ENCODE measurements at places on chromosomes 11 and 22. TPM values are rescaled to one million over a fixed set of nuclear protein-coding genes. Genes with fewer than 3 reads are reported as not detected.

ZDHHC8 gene
- total RNA-seq = 57.1 TPM

GRCh38 chr11:33043221-33043830 lies 4.0 kb downstream of the TCP11L1 start:
- no peak for DNase-seq

PTPRJ gene
- 80.5 TPM for total RNA-seq

DNA sequence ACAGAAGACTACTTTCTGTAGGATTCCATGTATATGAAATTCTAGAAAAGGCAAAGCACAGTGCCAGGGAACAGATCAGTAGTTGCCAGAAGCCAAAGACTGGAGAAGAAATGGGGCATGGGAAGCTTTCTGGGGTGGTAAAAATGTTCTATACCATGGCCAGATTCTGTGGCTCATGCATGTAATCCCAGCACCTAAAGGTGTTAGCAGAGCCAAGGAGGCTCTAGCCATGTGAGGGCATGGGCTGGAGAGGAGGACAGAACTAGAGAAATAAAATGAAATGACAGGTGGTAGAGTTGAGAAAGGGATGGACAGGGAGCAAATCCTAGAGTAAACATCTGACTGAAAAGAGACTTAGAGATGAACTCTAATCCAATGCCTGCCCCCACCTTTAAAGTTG lies 26.9 kb upstream of the HMGXB4 start:
- no peak for DNase-seq

DNA sequence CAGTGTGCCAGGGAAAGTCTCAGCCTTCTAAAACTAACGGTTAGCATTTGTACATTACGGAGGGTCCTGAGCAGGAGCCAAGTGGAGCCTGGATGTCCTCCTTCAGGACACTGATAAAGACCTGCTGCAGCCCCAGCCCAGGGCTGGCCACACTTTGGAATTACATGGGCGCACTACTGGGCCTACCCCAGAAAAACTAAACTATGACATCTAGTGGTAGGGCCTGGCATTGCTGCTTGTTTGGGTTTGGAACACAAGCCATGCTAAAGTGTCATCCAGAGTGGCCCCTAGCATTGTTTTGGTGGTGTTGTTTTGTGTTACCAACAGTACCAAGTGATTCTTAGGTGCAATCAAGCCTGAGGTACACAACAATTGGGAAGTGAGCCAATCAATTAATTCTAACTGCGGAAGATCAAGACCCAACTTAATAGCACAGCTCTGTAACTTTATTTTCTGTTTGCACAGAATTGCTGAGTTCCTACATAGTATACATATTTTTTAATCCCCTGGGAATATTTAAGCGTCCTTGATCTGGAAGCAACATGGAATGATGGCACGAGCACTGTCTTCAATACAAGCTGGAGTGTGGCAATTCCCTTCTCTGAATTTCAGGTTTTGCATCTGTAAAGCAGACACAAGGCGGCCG lies 340.7 kb downstream of the LARGE1 start:
- DNase-seq = peak; percentile 74

MMP8 gene
- 0.16 TPM for total RNA-seq

- DNase-seq = no peak
Measured at GRCh38 chr11:110431674-110432073, 1.9 kb downstream of the FDX1 start.

TSSK2 gene
- total RNA-seq = not detected

GRCh38 chr22:39973656-39974055 lies 13.5 kb downstream of the TMA7B start:
- DNase-seq = no peak

DNA sequence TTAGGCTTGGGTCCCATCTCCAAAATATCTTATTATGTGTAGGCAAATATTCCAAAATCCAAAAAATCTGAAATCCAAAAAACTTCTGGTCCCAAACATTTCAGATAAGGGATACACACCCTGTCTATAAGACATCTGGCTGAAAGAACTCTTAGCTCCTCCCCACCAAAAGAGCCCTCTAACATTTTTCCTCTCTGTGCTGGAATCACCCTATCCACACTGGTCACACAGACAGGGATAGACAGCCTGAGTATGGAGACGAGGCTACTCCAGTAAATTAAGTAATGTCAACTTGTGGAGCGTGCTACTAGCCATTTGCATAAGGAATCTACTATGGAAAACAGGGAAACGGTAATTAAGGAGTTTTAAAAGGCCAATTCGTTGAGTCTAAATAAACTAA lies 24.9 kb downstream of the ATP6V1E1 start:
- no peak for DNase-seq

DNA sequence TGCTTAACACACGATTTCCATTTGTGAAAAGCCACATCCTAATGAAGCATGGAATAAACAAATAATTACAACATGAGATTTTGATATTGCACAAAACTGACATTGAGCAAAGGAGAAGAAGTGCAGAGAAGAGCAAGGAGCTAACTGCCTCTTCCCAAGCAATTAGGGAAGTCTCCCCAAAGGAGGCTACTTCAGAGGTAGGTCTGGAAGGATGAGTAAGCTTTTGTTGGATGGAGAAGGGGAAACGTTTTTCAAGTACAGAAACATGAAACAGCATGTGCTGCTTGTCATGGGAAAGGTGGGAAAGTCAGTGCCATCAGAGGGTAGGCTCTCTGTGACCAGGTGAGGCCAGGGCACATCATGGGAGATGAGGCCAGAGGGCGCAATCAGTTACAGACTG lies 132.2 kb upstream of the SESN3 start:
- no peak for DNase-seq

DNA sequence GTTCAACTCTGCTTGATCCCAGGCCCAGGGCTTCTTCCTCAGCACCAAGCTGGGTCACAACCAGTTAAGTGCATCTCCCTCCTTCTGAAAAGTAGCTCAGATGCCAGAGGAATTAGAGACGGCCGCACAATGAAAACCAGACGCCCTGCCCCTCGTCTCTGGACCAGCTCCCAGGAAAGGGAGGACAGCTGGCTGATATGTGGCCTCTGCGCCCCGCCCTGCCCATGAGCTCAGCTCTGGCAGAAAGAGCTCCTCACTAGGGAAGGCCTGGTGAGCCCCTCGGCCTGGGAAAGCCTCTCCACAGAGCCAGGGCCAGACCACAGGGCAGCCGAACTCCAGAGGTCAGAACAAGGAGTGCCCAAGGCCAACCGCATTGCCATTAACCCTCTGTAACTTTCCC lies 18.1 kb upstream of the SCGB1A1 start:
- peak; percentile 74 for DNase-seq

DNA sequence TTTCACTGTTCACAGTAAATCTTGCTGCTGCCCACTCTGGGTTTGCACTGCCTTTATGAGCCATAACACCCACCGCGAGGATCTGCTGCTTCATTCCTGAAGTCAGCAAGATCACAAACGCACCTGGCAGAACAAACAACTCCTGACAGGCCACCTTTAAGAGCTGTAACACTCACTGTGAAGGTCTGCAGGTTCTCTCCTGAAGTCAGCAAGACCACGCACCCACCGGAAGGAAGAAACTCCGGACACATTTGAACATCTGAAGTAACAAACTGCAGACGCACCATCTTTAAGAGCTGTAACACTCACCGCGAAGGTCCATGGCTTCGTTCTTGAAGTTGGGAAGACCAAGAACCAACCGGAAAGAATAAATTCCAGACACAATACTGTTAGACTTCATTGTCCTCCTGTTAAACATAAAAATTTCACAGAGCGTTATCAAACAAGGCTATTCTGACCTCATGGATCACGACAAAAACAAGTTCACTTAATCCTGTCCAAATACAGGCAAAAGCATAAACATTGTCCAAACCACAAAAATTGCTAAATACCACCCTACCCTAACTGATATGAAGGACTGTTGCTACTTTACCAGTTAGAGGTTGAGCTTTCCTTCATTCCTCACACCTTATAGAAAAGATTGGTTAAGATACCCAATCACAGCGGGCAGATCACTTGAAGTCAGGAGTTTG lies 3.0 kb upstream of the CCDC117 start:
- DNase-seq = no peak

SCGB1D2 gene
- 0.60 TPM for total RNA-seq

- no peak for DNase-seq
Measured at GRCh38 chr11:129911298-129911697, 15.9 kb upstream of the NFRKB start.

- DNase-seq = no peak
Measured at GRCh38 chr11:16814410-16815046, 76.1 kb downstream of the C11orf58 start.

TPBGL gene
- total RNA-seq = 0.69 TPM

GRCh38 chr11:101456812-101457211 lies 127.0 kb downstream of the TRPC6 start:
- no peak for DNase-seq

DNA sequence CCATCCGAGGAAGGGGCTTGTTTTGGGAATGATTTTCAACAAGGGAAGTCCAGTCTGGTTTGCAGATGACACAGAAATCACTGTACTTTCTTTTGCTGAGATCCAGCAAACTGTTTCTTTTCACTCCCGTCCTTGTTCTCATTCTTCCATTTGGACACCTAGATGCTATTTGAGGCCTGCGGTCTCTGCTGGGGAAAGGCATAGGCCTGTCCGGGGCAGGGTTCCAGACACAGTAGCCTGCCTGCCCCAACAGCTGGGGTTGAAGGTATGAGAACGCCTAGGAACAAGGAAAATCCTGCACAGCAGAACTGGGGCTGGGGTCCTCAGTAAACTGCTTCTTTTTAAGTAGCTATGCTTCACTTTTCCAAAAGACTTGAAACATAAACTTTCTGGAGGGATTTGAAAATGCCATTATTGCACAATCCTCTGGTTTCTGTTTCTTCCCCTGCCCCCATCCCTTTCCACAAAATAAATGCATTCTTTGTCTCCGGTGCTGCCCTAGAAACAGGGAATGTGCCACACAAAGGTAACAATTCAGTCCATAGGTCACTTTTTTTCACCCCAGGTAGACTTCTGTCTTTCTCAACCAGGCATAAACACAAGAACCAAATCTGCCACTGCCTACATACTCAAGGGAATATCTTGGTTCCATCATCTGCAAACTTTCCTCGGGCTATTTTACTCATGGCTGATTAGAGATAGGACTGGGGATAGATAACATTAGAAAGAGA lies 174.8 kb upstream of the MTMR2 start:
- no peak for DNase-seq

DNA sequence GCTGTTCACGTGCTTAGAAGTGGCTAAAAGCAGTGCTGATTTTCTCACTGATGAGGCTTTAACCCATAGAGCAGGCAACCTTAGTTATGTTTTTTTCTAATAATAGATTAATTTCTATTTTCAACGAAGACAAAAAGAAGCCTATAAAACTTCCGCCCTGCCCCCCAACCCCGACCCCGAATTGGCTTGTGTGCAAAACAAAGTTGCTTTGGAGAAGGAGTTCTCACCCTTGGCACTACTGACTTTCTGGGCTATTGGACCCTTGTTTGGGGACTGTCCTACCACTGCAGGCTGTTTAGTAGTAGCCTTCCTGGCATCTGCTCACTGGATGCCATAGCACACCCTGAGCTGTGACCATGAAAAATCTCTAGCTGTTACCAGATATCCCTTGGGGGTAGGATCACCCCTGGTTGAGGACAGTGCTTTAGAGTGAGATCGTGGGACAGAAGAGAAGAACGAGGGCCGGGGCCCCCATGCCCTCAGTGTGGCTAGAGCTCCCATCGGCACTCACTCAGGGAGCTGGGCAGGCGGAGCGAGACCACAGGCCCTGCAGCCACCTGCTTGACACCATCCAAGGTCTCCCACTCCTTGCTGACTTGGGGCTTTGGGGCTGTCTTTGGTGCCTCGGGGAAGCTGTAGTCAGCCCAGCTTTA lies 16.9 kb downstream of the SLC37A2 start:
- no peak for DNase-seq

CDKN1C gene
- total RNA-seq = 54.8 TPM

- no peak for DNase-seq
Measured at GRCh38 chr11:103024086-103024485, 67.9 kb downstream of the DCUN1D5 start.

- DNase-seq = no peak
Measured at GRCh38 chr11:3738241-3738640, 59.1 kb downstream of the NUP98 start.

DNA sequence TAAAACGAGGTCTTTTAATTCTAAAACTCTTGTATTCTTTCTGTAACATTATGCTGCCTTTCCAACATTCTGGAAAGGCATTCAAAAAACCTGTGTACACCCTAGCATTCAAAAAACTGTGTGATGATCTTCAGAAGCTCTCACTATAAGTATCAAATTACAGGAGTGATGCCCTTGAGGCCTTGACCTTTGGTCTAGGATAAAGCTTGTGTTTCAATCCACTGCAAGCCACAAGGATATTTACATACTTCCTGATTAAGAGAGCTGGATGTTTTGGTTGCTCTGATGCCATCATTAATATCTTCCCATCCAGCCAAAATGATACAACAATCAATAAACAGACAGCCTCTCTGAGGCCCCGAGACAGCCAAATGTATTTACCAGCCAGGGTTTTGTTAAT lies 11.9 kb downstream of the CLPB start:
- no peak for DNase-seq

PARVG gene
- 20.9 TPM for total RNA-seq

DNA sequence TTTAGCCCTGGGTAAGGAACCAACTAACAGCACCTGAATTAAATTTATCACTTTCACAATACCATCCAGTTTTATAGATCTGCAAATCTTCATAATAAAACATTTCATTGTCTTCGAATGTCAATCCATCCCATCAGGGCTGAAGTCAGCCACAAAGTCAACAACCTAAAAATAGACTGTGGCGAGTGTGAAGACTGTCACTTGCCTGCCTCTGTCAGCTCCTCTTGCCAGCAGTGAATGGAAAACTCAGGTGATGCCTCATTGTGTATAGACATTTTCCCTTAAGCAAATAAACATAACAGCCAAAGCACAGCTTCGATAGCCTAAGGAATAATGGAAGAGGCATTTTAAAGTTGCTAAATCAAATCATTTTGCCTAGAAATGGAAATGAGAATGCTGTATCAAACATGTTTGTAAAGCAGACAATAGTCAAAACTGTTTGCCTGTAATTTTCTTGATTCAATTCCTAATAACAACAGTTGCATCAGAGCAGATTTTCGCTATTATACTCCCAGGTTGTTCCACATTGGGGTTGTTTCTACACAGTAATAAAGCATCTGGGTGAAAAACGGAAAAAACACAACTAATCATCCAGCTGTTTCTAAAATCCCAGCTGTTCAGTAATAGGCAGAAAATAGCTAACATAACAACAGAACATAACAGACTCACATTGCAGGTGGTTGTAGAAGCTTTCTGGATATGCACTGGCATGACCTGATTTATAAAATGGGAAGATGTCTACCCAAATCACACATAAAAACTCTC lies 15.7 kb downstream of the KCNA4 start:
- DNase-seq = no peak

GRCh38 chr22:19526076-19526701 lies 2.0 kb upstream of the CLDN5 start:
- DNase-seq = peak; percentile 23
